WTC11 (cell line): ENCODE measurements at places on chromosomes 1 and 21.

DNA sequence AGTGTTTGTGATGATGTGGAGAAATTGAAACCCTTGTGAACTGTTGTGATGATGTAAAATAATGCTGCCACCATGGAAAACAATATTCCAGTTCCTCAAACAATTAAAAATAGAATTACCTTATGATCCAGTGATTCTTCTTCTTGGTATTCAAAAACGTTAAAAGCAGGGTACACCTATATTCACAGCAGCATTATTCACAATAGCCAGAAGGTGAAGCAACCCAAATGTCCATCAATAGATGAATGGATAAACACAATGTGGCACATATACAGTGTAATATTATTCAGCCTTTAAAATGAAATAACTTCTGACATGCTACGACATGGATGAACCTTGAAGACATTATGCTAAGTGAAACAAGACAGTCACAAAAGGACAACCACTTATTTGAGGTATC lies 59.2 kb downstream of the LYPLAL1 start:
- no peak for DNase-seq

DNA sequence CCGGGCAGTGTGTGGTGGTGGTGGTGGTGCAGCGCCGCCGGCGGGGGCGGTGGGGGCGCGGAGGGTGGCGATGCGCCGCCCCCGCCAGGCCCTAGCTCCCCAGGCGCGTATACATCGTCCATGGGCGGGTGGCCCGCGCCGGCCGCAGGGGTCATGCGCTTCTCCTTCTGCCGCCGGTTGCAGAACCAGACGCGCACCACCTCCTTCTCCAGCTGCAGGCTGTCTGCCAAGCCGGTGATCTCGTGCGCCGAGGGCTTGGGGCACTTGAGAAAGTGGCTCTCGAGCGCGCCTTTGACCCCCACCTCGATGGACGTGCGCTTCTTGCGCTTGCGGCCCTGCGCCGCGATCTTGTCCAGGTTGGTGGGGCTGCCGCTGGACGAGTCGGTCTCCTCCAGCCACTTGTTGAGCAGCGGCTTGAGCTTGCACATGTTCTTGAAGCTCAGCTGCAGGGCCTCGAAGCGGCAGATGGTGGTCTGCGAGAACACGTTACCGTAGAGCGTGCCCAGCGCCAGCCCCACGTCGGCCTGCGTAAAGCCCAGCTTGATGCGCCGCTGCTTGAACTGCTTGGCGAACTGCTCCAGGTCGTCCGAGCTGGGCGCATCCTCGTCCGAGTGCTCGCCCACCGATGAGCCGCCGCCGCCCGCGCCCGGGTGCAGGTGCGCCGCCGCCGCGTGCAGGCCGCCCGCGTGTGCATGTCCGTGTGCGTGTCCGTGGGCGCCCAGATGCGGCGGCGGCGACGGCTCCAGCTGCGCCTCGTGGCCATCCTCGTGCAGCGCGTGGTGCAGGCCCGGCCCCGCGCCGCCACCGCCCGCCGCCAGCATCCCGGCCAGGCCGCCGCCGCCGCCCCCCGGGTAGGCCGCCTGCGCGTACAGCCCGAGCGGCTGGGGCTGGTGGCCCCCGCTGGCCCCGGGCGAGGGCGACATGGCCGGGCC lies 926 bp downstream of the POU3F1 start:
- peak; percentile 61 for DNase-seq

GRCh38 chr1:48228156-48228555 lies 5.6 kb downstream of the SLC5A9 start:
- DNase-seq, result peak; percentile 72

GRCh38 chr1:206470692-206471414 lies 577 bp downstream of the IKBKE start:
- peak; percentile 31 for DNase-seq

DNA sequence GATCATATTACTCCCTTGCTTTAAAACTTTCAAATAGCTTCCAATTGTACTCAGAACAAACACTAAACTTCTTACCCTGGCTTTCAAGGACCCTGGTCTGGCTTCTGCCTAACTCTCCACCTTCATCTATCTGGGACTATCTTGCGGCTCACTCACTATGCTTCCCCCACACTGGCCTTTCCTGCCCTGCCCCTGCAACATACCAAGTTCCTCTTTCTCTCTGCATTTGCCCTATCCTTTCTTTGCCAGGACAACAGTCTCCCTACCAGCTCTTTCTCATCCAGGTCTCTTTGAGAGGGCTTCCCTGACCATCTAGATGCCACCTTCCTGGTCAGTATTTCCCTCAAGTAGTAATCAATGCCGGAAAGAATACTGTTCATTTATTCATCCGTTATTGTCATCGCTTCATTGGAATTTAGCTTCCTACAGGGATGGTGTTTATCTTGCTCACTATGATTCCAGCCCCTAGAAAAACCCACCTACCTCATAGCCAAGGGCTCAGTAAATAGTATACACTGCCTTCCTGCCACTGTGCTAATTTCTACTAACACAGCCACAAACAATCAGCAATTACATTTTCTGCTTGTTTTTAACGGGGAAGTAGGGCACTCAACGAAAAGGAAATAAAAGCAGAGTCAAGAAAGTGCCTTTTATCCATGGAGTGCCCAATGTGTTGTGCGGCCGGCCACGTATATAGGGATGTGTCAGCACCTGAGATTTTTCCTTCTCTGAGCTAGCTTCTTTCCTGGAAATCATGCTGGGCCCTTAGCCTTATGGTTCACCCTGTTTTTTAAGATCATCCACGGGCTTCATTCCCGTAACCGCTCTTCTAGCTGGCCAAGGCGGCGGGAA lies 521 bp upstream of the CDC7 start:
- no peak for DNase-seq

GRCh38 chr1:11651017-11651416 lies 3.2 kb downstream of the FBXO2 start:
- DNase-seq, result no peak

DNA sequence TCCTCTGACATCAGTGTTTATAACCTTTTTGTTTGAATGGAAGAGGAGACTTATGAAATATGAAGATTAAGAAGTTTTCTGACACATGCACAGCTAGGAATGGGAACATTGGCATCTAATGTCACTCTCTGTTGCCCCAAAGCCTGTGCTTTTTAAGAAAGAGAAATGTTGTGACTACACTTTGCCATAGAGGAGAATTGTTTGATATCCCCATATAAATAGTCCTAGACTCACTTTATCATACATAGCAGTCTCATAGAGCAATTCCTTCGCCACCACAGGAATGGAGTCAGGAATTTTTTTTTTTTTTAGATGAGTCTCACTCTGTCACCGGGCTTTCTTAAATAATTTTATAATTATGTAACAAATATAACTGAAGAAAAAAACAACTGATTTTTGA lies 1.5 kb downstream of the KRTAP21-3 start:
- DNase-seq, result no peak

- no peak for DNase-seq
These were observed 65.2 kb downstream of the SLC37A1 start for GRCh38 chr21:42578761-42579415.

GRCh38 chr1:100415498-100415778 lies 63.1 kb downstream of the CDC14A start:
- no peak for DNase-seq

DNA sequence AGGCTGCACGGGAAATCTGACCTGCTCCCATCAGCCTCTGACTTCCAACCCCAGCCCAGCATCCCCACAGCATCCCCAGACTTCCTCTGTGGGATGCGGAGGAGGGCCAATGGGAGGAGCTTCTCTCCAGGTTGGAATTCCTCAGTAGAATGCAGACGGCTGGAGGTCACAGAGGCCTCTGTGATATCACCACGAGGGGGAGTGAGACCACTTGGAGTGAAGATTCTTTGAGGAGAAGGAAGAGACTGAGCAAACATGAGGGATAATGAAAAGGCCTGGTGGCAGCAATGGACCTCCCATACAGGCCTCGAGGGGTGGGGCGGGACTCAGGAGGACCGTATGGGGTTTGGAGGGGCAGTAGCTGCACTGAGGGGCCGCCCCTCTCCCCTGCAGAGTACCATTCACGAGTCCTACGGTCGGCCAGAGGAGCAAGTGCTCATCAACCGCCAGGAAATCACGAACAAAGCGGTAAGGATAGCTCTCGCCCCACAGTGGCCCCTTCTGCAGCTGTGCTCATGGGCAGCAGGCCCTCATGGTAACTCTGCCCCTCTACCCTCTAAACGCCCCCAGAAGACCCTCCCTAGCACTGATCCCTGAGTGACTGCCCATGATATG lies at the start of gene CATSPER4:
Gene CATSPER4 (plus strand): TSS at position 230 of the 615 bp plus-strand sequence. CDS start 26 bp downstream, at position 256.
- DNase-seq, result peak; percentile 79

- no peak for DNase-seq
These were observed 29.5 kb upstream of the RUNX3 start for GRCh38 chr1:24959623-24959975.

GRCh38 chr1:234256359-234256758 lies 116.9 kb upstream of the COA6 start:
- no peak for DNase-seq

- peak; percentile 54 for DNase-seq
These were observed 339 bp downstream of the LHX4 start for GRCh38 chr1:180230416-180230790.

GRCh38 chr1:233675893-233676292 lies 62.0 kb downstream of the KCNK1 start:
- no peak for DNase-seq

DNA sequence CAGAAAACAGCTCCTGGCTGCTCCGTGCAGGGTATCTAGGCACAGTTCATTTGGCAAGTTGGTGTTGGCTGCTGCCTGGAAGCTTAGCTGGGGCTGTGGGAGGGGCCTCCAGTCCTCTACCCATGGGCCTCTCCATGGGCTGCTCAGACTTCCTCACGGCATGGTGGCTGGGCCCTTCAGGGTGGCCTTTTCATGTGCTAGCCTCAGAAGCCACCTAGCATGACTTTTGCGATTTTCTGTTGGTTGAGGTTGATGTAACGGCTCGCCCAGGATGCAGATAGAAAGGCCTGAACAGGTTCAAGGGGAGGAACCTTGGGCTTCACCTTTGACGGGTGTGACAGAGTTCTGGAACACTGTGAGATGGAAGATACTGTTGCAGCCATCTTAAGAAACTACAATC lies 25.8 kb upstream of the LHX4 start:
- no peak for DNase-seq

DNA sequence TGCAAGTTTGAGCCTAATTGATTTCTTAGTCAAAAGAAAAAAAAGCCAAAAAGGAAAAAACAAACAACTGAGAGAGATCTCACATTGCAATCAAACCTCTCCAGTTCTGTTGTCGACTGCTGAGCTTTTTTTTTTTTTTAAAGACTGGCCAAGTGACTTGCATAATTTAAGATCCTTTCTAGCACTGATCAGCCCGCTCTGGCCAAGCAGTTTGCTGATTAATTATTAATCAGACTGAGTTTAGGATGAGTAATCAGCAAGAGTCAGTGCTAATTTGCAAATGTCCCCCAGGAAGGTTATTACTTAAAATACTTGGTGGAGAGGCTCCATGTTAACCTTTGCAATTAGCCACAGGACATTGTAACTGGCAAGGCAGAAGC lies 39.3 kb downstream of the HMGB4 start:
- no peak for DNase-seq

- DNase-seq, result peak; percentile 85
These were observed 53.5 kb upstream of the CNTN2 start for GRCh38 chr1:204989266-204990058.

DNA sequence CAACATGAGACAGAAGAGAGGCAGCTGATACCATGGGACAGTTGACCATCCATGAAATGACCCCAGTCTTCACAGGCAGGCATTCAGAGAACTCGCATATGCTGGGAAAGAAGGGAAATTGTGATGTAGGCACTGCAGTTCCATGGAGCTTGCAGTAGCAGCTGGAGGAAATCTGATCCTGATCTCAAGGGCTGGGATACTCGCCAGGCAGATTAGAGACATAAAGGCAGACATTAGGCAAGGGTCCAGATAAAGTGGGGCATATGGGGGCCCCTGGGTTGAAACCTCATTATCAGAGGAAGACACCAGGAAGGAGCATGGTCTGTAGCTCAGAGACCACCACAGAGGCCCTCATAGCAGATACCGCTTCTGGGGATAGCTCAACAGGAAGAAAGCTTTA lies 48.7 kb upstream of the TNR start:
- DNase-seq, result no peak

DNA sequence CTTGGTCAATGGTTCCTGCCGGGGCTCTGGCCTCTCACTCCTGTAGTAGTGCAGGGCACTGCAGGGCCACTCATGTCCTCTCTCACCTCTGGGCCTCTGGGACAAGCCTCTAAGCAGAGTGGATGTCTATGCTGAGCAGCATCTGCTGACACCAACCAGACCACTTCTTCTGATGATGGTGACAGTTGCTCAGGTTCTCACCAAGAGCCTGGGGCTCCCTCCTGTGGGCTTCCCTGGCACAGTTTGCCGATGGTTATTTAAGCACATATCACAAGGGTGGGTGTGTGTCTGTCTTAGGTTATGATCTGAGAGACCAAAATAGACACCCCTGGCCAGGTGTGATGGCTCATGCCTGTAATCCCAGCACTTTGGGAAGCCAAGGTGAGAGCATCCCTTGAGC lies 17.4 kb upstream of the GPR137B start:
- DNase-seq, result no peak

GRCh38 chr1:9822897-9823692 lies 670 bp downstream of the CLSTN1 start:
- DNase-seq, result peak; percentile 33

- DNase-seq, result no peak
These were observed 12.0 kb upstream of the CTSS start for GRCh38 chr1:150777544-150777943.

DNA sequence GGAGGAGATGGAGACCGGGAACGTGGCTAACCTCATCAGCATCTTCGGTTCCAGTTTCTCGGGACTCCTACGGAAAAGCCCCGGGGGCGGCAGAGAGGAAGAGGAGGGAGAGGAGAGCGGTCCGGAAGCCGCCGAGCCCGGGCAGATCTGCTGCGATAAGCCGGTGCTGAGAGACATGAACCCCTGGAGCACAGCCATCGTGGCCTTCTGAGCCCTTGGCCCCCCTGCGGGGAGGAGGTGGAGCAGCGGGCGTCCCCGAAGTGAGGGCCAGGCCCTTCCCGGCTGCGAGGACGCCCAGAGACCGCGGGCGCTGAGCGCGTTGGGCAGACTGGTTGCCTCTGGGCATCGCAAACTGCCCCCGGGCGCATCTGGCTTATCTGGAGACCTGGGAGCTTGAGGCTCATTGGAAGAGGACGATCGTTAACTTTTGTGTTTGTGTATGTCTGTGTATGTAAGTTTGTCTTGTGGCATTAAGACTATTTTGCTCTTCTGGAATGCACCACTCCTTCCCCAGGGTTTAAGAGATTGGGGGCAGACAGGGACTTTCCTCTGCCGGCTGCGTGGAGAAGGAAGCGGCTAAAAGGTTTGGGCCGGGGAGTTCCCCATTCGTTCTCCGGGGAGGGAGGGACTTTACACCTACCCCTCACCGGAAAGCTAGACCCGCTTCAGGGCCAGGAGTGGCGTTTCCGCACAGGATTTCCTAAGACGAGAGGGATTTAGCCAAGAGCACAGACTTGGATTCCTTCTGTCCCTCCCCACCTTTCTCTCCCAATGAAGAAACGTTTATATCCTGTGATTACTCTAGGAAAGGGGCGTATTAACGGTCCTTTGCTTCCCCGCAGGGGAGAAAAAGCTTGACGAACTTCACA lies 1.4 kb downstream of the IER5 start:
- DNase-seq, result peak; percentile 63
